ENCODE measurements at places on chromosomes 3 and 15.

DNA sequence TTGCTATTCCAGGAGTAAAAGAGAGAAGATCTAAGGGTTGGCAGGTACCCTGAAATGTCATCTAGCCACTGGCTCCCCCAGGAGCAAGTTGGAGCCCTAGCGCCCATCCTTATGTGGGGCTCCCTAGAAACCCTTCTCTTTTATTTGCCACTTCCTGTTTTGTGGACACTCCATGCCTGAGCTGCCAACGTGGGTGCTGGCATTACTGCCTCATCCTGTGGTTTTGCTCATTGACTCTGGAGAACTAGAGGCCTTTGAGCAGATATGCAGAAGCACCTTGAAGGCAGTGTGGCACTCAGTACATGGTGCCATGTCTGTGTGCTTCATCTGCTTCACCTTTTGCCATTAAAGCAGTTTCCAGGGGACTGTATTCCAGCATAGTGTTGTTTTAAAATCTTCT, 8.1 kb downstream of the EDEM1 start:
- DNase-seq, result no peak

DNA sequence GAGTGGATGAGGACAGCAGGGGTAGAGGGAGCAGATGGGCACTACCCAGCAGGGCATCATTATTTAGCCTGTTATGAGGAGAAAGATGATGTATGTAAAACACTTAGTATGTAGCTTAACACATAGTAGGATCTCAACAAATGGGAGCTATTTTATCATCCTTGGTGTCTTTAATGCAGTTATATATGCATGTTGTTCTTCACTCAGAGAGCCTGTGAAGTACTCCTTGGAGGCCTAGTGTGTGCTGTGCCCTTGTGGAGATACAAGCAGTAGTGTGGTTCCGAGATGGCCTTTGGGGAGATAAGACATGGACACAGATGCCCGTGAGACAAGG, 124.2 kb downstream of the LIPC start:
- DNase-seq, result no peak

DNA sequence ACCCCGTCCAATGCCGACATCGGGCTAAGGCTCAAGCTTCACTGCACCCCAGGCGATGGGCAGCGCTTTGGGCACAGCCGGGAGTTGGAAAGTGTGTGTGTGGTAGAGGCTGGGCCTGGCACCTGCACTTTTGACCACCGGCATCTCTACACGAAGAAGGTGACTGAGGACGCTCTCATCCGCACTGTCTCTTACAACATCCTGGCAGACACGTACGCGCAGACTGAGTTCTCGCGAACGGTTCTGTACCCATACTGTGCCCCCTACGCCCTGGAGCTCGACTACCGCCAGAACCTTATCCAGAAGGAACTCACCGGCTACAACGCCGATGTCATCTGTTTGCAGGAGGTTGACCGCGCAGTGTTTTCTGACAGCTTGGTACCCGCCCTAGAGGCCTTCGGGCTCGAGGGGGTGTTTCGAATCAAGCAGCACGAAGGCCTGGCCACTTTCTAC, 1.0 kb downstream of the PDE12 start:
- DNase-seq, result no peak

- DNase-seq, result no peak
Observed at GRCh38 chr3:127419182-127419581, 131.3 kb upstream of the PRR20G start.

- DNase-seq, result no peak
Observed at GRCh38 chr3:184117636-184118035, 17.5 kb upstream of the EIF2B5 start.

DNA sequence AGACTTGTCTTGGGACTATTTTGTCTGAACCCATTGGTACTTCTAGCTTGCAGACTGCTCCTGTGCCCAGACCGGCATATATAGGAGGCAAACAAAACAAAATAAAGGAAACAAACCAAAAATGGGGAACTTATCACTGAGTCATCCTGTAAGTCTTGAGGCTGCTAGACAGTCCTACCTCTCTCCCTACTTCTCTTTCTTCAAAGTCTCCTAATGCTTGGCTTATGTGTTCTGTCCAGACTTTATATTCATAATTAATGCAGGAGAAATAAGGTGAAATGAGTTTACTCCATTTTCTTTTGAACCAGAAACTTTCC, 266.2 kb downstream of the ZNF385D start:
- no peak for DNase-seq

DNA sequence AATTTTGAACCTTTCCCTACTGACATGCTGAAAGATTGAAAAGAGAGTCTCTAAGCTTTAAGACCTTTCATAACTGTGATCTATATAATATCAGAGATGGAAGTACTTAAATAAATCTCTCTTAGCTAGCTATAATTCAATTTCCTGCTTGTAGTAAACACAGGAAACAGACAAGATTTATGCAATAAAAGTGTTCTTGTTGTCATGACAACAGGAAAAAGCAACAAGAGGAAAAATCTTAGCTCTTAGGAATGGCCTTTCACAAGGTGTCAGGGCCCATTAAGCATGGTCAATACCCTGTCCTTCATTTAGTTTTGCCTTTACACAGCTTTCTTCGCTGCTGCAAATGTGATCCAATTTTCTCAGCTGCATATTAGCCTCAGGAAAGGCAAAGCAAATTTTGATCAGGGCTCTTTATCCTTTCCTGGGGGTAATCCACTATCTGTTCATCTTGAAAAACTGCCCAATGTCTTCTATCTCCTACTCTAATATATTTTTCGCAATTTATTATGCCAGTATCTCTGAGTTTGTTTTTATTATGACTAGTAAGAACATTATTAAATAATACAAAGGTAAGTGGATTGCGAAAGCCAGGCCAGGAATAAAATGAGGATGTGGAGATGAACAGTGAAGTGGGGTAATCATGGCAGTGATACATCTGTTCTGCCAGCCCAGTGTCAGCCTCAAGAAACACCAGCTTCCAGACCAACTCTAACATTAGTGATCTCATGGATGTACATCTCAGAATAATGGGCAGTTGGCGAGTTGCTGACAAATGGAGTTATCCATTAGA, 28.7 kb downstream of the SIDT1 start:
- DNase-seq, result no peak

Data from DMS153 (cell line).